Activated CD4-positive, alpha-beta T cell treated with anti-CD3 and anti-CD28 coated beads, Interleukin-2, amount 10 ng/mL, durations not matched to agents 7 days and 5 days (primary cell): ENCODE measurements at places on chromosomes 2 and 18. TPM values are rescaled to one million over a fixed set of nuclear protein-coding genes. Genes with fewer than 3 reads are reported as not detected.

Gene DSG4
- not detected for total RNA-seq

- no peak overlapping the region for H3K27ac ChIP-seq
- H3K27me3 ChIP-seq: peaks cover 5% of the 10 kb centered on the region
- DNase-seq: no peak
- no peak overlapping the region for H3K4me3 ChIP-seq
Measured at GRCh38 chr2:31168291-31168690, 30.1 kb upstream of the GALNT14 start.

Gene BOLL
- not detected for total RNA-seq

DNA sequence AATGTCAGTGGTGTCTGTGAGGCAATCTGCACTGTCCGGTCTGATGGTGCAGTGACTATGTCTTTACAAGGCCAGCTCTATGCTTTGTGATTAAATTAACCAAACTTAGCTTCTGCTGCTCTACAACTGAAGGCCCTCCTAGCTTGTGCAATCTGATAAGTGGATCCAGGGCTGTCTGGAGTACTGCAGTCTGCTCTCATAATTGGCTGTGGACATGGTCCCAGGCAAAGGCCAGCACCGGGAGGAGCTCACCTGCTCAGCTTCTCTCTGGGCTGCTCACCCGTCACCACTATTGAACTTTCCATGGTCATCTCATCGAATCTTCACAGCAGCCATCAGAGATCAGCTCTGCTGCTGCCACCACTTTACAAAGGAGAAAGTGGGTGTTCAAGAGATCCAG, 13.0 kb upstream of the APCDD1 start:
- no peaks in the 10 kb centered on the region for H3K4me1 ChIP-seq
- no peak overlapping the region for H3K27ac ChIP-seq
- H3K4me3 ChIP-seq: no peak overlapping the region
- peaks cover 9% of the 10 kb centered on the region for H3K27me3 ChIP-seq
- no peaks in the 10 kb centered on the region for H3K36me3 ChIP-seq
- DNase-seq: no peak

DNA sequence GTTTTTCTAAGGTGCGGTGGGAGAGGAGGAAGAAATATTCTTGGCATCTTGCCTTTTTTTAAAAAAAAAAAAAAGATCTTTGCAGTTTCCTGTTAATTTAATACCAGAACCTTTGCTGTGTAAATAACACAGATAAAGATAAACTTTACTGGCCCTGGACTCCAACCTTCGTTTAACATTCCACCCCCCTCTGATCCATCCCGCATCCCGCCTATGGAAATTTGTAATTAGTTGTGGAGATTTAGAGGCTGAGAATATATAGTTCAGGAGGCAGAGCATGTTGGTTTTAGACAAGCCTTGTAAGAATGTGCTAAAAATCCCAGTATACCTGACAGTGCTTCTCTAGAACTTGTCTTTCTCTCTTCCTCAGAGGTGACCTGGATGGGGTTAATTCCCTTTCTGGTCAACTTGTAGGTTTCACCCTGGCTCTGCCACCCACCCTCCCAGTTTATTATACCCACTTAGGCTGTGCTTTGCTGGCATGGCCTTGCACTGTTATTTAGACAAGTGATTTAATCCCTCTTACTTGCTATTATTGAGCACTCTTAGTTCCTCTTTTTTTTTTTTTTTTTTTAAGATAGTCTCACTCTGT, 2.9 kb upstream of the C2orf72 start:
- H3K27me3 ChIP-seq: peaks cover 53% of the 10 kb centered on the region
- peaks cover 2% of the 10 kb centered on the region for H3K4me1 ChIP-seq
- no peak overlapping the region for H3K27ac ChIP-seq
- no peak overlapping the region for H3K4me3 ChIP-seq
- DNase-seq: no peak
